Osteocyte (in vitro differentiated cells): ENCODE measurements at places on chromosomes 13 and 19. TPM values are rescaled to one million over a fixed set of nuclear protein-coding genes. Genes with fewer than 3 reads are reported as not detected.

The SHD gene
- total RNA-seq: 0.21 TPM in 1 of 2 replicates, not detected in the other

DNA sequence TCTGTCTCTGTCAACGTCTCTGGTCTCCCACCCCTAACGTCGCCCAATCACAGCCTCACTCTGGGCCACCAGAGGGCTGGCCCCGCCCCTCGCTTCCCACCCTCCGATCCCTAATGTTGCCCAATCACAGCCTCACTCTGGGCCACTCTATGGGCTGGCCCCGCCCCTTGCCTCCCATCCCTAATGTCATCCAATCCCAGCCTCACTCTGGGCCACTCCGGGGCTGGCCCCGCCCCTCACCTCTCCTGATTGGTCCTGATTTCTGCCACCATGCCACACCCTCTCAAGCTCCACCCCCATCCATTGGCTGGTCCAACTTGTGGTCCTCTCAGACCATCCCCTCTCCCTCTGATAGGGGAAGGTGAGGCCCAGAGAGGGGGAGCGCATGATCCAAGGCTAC is 24.9 kb downstream of the CELF5 start:
- DNase-seq: no peak

DNA sequence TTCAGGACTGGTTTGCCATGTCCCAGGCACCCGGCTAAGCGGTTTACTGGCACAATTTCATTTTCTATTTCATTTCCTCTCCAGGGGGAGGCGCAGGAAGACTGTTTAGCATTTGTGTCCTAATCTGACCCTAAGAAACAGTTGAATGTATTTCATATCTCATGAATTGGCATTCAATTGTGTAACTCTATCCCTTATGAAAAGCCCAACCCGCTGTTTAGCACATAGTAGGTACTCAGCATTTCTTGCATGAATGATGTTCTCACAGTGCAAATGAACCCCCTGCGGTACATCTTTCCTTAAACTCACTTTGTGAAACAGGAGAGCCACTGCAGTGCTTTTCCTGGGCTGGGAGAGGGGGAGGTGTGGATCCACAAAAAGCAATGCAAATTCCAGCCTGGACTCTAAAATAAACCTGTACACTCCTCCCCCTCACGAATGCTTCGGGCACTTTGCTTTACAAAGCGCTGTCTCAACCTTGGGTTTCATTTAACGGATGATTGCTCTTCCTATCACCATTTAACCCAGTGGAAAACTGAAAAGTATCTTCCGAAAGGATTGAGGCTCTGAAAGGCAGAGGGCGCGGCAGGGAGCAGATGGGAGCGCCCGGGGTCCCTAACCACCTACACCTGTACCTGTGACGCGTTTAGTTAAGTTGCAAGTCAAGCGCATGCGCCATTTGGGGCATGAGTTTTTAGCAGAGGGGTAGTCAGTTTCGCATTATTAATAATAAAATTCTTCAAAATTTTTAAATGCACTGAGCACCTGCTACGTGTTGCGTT is 1.2 kb upstream of the EEF2 start:
- no peak for DNase-seq

GRCh38 chr13:104949840-104950740 is 1585.4 kb downstream of the EFNB2 start:
- DNase-seq: no peak

The NAPSA gene
- total RNA-seq: 0.16 and 1.3 TPM in 2 replicates

The KIRREL2 gene
- not detected in 2 replicates for total RNA-seq
